ENCODE measurements at places on chromosomes 1 and 21. TPM values are rescaled to one million over a fixed set of nuclear protein-coding genes. Genes with fewer than 3 reads are reported as not detected.

The SPRR2D gene
- not detected for total RNA-seq

The LDLRAP1 gene
- 8.3 TPM for total RNA-seq

The DMBX1 gene
- 0.88 TPM for total RNA-seq

The DENND2C gene
- total RNA-seq: 1.2 TPM

The UTS2 gene
- not detected for total RNA-seq

GRCh38 chr21:24424776-24425175 lies 1182.5 kb downstream of the MRPL39 start:
- no peak for DNase-seq

DNA sequence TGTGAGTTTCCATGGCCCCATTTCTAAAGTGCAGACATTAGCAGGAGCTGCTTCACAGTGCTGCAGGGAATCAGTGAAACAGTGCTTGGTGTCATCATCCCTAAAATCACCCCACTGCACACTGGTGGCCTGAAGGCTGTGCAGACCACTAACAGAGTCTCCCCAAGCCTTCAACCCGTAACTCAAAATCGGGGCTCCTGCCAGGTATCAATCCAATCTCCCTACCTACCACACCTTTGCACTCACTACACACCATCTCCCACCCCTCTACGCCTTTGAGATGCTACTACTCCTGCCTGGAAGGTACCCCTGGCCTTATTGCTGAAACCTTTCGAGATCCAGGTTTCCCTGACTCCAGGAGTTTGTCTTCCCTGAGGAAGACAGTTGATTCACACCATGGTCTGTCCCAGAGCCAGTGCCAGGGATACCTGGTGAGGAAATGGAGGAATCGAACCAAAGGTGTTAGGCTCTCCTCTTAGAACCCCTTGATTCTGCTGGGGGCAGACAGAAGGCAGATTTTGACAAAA lies 25.5 kb downstream of the SLC2A1 start:
- DNase-seq: no peak

DNA sequence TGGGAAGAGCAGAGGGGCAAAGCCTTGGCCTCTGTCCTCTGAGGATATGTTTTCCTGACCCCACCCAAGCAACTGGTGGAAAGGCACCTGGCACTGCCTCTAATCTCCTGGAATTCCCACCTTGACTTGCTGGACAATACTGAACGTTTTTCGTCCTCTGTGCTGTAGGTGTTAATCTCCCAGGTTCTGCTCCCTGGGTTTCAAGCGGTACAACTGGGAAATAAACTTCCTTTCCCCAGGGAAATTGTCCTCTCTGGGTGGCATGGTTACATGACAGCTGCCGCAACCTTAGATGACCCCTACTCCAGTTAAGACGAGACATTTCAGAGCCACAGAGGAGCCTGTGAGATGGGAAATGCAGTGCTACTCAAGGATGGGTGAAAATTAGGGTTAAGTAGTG lies 57.3 kb upstream of the BCAR3 start:
- no peak for DNase-seq

Measured in Calu3 (cell line).